Placental pericyte (primary cell): ENCODE measurements at places on chromosomes 11 and 22. TPM values are rescaled to one million over a fixed set of nuclear protein-coding genes. Genes with fewer than 3 reads are reported as not detected.

MMP27 gene
- total RNA-seq = not detected in 2 replicates

DDX25 gene
- not detected in 2 replicates for total RNA-seq

ART1 gene
- total RNA-seq = not detected in 2 replicates

PLEKHB1 gene
- total RNA-seq = not detected in 2 replicates

KRTAP5-4 gene
- total RNA-seq = not detected in 2 replicates

OR5A1 gene
- total RNA-seq = not detected in 2 replicates

CD3D gene
- not detected in 2 replicates for total RNA-seq
